Kasumi-1 (cell line): ENCODE measurements at places on chromosomes 7 and 10.

- DNase-seq = no peak
These were observed 6.4 kb upstream of the FXYD4 start for GRCh38 chr10:43365001-43365400.

- DNase-seq = no peak
These were observed 22.7 kb downstream of the AVPI1 start for GRCh38 chr10:97664282-97664850.

DNA sequence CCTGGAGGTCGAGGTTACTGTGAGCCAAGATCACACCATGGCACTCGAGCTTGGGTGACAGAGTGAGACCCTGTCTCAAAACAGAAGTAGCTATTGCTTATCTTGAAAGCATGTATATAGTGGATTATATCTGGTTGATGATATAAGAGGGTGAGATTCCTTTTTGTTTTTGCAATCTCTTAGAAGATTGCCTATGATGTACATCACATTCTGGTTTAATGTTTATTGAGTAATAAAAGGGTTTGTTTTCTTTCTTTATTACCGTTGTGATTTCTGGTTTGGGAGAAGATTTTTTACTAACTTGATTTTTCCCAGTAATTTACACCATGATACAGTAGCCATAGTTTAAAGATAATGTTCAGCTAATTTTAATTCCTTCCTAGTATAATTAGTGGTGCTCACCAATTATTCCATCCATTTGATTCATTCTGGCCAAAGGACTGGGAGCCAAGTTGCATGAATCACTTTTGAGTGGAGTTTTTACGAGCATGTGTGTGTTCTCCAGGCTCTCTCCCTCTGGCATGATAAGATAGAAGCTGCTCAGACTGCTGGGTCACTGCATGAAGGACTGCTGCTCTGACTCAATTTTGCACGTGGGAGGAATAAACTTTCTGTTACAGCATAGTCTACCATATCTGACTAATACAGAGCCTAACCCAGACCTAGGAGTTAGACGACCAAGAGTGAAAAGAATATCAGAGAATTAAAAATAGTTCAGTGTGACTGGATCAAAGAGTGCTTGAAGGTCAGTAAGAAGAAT is 13.5 kb upstream of the TSPAN13 start:
- no peak for DNase-seq

- DNase-seq = no peak
These were observed 32.3 kb downstream of the GARS1 start for GRCh38 chr7:30627026-30627425.

DNA sequence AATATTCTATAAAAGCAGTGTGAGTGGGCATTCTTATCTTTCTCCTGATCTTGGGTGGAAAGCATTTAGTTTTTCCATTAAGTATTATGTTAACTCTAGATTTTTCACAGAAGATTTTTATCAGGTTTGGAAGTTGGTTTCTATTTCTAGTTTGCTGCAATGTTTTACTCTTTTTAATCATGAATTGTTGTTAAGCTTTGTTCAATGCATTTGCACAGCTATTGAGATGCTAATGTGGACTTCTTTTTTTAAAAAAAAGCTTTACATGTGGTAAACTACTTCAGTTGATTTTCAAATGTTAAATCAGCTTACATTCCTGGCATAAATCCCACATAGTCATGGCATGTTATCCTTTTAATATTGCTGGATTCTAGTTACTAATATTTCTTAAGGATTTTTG is 363.6 kb upstream of the NRP1 start:
- DNase-seq = no peak

DNA sequence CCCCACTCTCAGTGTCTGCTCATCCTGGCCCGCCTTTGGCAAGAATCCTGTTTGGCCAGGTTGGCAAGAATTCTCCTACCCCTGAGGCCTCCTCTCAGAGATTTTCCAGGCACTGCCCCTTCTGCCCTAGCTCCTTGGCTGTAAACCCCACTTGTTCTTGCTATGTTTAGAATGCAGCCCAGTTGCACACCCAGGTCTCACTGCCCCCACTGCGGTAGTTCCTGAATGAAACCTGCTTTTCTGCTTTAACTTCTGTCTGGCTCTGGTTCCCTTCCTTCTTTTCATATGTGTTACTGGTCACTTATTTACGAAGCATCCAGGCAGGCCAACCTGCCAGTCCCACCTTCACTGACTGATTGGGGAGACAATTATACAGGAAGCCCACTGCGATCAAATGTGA is 576.9 kb downstream of the GLRX3 start:
- DNase-seq = no peak
